Hippocampal formation (tissue), 2 donors: ENCODE measurements at places on chromosomes 16 and 17.

- DNase-seq: no peak
Measured at GRCh38 chr17:8887834-8888703, 20.6 kb upstream of the PIK3R6 start.

DNA sequence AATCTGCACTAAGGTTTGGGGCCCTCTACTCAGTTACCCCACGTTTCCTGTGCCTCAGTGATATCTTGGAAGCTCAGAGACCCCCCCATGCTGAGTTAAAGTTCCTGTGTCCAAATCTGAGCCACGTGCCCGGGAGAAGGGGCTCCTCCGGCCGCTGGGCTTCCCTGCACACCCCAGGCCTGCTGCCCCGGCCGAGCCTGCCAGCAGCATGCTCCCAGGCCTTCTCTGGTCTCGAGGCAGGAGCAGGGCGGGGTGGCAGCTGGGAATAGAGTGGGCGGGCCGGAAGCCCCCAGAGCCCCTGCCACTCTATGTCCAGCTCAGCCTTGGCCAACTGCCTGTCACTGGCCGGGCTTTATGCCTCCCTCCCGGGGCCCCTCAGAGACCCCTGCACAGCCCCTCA is 5.6 kb upstream of the VASN start:
- no peak for DNase-seq

DNA sequence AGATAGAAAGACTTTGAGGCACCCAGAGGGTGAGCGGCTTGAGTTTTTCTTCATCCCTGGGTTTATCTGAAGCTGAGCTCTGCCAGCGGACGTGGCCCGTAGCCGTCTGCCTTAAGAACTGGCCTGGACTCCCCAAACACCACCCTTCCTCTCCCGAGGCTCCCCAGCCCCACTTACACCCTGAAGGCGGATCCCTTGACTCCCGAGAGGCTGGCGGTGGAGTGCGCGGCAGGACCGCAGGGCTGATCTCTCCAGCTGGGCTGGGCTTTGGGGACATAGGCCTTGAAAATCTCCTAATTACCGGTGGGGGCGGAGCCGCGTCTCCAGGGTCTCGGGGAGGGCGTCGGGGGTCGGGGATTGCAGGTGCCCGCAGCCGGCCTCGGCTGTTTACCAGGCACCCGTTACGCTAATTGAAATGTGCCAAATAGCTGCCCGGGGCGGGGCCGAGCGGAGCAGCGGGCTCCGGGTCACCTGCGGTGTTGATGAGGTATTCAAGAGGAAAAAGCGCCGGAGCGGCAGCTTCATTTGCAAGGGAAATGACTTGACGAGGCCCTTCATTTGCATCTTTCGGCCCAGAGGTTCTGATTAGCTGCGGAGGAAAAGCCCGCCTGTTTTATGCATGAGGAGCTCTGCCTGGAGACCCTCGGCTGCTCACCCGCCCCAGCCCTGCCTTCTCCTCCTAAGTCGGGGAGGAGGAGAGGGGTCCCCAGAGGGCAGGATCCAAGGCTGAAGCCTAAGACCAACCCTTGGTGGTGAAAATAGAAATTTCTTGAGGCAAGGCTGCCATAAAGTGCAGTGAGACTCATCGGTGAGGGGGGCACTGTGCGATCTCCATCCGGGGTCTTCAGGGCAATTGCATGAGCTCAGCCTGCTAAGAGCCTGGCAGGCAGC is 100.7 kb downstream of the MGAT5B start:
- no peak for DNase-seq

- DNase-seq: no peak
Measured at GRCh38 chr17:3729881-3730280, 6.2 kb downstream of the HASPIN start.

DNA sequence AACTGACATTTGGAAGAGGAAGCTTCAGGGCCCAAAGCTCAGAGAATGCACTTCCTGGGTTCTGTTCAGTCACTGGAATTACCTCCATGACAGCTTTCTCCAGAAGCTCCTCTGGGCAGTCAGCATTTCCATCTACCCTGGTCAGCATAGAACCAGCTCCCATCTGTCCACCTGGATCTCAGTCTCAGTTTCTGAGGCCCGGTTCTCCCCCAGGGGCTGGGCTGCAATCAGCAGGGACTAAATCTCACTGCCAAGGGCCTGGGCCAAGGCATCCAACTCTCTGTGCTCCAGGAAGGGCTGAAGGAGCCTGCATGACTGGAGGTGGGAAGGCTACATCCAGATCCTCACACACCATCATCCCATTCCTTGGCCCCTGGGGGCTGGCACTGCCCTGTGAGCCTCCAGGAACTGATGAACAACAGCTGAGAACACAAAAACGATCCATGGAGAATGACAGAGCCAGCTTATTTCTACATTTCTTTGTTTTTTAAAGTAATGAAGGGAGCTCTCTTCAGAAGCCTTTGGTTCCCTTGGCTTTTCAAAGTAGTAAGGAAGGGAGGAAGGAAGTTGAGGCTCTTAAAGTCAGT is 66.3 kb upstream of the MRTFB start:
- no peak for DNase-seq

- DNase-seq: no peak
Measured at GRCh38 chr16:18050777-18051176, 285.8 kb downstream of the NPIPA8 start.

DNA sequence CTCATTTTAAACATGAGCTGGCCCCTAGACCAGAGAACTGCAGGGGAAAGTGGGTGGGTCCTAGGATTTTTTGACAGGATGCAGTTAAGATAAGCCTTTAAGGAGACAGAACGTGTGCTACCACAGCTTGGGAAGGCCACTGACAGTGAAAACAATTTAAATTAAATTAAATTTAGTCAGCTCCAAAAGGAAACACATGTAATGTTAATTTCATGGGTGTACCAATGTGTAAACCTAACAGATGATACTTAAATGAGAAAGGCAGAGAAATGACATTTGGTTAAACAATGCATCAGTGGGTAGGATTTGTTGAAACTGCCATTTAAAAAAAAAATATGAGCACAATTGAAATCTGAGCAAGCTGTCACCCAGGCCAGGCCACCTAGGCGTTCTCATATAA is 250.8 kb downstream of the XYLT1 start:
- DNase-seq: no peak

- no peak for DNase-seq
Measured at GRCh38 chr17:27873746-27874145, 19.4 kb downstream of the LYRM9 start.

- DNase-seq: no peak
Measured at GRCh38 chr17:8832711-8833352, 33.7 kb upstream of the MFSD6L start.

DNA sequence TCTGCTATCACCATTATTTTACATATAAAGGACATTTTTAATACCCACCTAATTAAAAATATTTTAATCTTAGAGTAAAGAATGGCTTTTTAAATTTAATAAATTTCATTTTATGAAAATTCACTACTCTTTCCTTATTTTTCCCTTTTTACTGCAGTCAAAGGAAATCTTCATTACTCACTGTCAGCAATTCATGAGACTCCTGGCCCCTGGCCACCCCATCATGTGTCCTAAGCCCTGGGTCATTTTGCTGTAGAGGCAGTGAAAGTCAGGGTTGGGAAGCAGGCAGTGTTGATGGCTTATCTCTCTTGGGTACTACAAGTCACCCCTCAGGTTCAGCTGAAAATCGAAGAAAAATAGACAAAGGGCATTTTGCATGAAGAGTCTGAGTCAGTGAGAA is 468.6 kb upstream of the CCL2 start:
- no peak for DNase-seq

GRCh38 chr16:67701420-67701819 is 17.7 kb downstream of the GFOD2 start:
- DNase-seq: no peak
